ENCODE measurements at places on chromosomes 1 and 21.
A peak's percentile ranks its signal among the peaks of the same experiment; 100 is the strongest.

DNA sequence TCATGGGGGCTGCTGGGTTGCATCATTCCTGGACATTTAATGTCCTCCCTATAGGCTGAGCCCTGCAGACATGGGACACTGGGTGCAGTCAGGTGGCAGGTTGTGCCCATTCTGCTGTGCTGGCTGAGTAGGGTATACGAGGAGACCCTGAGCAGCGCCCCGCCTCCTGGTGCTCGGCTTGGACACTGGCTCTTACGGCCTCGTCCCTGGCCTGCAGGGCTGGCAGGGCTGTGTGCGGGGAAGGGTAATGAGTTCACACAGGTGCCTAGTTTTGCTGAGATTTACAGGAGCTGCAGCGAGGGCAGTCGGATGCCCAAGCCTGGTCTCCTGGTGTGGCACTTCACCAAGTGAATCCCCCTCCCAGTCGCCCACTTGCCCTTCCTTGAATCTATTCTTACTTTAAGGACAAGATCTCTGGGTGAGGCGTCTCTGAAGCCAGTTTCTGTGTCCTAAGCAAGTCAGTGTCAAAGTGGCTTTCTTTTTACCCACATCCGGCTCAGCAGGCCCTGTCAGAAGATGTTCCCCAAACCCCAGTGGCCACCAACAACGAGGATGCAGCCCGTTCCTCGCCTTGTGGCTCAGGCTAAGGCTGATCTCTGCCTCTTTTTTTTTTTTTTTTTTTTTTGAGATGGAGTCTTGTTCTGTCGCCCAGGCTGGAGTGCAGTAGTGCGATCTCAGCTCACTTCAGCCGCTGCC, 73.2 kb downstream of the MAN1C1 start:
- no peak for DNase-seq

DNA sequence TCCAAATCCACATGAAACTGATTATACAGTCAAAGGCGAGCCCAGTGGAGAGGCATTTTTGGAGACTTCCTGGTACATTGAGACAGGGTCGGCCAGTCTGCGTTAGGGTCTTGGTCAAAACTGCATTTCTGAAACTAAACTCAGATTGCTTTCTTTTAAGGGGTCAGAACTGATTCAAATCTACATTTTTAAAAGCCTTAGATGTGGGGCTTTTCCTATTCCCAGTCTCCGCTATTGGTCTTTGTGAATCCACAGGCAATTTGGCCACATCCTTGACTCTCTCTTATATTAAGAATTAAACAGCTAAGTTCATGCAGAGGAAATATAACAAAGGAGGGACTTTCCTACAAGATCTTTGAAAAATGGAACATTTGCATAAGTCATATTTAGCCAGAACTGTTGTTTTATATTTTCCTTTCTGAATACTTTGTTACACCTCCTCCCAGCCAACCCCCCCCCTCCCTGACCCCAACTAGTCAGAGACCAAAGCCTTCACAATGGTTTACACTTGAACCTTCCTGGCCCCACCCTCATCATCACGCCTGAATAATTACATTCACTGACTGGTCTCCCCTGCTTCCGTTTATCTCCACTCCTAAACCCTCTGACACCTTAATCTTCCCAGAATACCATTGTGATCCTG, 30.9 kb downstream of the SELL start:
- no peak for DNase-seq

- DNase-seq = no peak
These were observed 12.2 kb upstream of the RGS16 start for GRCh38 chr1:182616130-182617013.

DNA sequence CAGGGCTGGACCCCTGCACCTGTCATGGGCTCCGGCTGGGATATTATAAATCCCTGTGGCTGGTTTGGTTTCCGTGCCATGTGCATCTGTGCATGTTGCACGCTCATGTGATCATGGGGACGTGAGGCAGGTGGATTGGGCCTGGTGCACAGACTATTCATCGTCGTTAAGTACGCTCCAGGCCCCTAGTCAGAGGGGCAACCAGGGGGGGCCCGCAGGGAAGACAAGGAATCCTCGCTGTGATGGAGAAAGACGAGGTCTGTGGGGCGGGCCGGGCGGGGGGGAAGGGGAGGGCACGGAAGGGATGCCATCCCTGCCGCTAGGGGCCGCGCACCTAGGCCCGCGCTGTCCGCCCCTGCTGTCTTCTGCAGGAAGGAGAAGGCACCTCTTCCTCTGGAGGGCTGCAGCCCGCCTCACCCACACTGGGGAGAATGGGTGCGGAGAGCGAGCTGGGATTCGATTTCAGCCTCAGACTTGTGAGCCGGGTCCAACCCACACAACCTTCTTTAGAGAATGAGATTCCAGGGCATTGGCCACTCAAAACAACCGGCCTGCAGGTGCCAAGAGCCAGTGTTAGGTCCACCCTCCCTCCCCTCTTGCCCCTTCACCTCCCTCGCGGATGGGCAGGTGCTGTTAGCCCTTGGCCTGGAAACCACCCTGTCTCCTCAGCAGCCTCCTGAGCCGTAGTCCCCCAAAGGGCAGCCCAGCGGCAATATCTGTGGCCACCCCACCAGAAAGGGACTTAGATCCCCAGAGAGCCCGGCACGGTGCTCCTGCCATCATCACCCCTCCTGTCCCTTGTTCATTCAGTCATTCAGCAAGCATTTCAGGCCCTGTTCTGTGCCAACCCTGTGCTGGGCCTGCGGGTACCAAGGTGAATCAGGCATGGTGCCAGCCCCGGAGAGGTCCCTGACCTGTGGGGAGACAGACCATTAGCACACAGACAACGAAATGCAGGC, 950 bp upstream of the LRP8 start:
- no peak for DNase-seq

DNA sequence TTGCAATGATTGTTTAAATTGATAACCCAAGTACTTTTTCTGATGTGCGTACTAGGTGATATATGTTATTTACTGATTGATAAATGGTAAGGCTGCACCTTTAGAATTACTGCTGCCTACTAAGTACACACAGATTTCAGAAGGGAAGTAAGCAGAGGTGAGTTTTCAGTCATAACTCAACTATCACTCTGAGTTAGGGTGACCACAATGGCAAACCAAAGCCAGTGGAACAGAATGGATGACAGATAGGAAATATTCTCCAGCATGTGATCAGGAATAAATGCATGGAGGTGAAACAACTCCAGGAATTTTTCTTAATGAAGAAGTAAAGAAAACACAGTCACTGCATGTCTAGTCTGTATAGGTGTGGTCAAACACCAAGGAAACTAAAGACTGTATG, 7.5 kb upstream of the KCNJ15 start:
- no peak for DNase-seq

DNA sequence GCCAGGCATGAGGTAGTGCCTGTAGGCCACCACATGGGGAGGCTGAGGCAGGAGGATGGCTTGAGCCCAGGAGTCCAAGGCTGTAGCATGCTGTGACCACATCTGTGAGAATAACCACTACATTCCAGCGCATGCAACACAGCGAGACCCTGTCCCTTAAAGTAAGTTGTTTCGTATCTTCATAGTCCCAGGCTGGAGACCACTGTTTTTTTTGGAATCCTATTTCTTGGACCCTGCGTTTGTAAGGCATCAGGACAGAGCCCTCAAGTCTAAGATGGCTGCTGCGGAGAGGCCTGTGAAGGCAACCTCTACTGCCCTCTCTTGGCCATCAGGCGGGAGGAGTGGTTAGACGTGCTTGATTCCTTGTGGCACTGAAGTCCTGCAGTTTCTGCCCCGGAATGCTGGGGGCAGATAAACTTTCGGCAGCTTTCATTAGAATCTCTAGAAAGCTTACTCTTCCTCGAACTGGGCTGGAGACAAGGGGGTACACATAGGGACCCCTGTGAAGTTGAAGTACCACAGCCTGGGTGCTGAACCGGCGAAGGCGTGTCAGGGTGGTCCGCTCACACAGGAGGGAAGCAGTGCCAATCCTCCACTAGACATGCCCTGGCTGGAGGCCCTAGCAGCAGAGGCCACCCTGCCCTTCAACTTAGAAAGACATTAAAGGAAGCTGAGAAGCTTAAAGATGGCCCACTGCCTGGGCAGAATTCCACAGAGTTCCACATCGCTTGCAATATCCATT, 36.6 kb downstream of the RABIF start:
- DNase-seq = peak; percentile 29

DNA sequence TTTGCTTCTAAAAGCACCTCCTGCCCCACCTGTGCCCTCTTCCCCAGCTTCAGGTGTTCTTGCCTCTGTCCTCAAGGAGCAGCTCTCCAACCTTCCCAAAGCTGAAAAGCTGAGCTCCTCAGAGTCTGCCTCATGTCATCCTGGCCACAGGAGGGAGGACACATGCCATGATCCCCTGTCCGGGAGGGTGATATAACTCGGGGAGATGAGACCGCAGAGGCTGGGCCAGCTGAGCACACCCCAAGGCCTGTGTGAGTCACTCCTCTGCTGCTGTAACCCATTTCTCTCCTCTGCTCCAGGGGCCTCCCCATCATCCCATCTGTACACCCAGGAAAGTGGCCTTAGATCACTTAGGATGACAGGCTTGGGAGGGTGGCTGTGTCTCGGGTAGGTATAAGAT, 49.8 kb downstream of the EPHB2 start:
- DNase-seq = no peak

DNA sequence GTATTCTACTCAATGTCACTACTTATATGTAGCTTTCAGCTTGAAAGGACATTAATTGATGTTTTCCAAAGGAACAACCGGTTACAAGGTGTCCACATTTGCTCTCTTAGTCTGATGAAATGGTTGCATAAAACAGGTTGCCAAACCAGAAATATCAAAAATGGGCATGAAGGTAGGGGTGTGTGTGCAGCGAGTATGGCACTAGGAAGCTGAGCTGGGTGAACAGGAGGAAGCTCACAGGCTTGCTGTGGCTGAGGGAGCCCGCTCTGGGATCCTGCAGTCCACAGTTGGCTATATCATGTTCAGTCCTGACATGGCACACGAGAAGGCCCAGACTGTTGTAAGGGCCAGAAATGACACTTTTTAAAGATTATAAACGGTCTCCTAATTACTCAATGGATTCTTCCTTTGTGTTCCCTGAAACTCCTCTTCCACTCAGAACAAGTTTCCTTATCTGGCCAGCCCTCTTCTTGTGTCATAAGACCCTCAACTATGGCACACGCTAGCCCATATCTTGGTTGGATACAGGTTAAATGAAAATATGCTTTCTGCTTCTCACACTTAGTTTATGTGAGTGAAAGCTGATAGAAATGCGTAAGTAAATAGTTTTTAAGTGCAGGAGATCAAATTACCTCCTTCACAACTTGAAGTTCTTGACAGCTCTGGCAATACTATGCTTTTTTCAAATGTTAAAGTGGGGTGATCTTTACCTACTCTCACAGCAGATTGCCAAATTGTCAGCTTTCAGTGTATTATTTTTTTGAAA, 201.5 kb downstream of the LMO4 start:
- DNase-seq = no peak

GRCh38 chr1:186304982-186305949, 69.8 kb downstream of the TPR start:
- DNase-seq = no peak

- DNase-seq = no peak
These were observed 1.2 kb downstream of the GLIS1 start for GRCh38 chr1:53737648-53738204.

GRCh38 chr1:169044296-169044695, 62.2 kb upstream of the ATP1B1 start:
- no peak for DNase-seq

- no peak for DNase-seq
These were observed 9.2 kb upstream of the NGF start for GRCh38 chr1:115347282-115347681.

- DNase-seq = no peak
These were observed 33.3 kb upstream of the KCNE1 start for GRCh38 chr21:34545079-34545884.

GRCh38 chr1:39981945-39982344, 27.0 kb downstream of the MFSD2A start:
- DNase-seq = peak; percentile 65

DNA sequence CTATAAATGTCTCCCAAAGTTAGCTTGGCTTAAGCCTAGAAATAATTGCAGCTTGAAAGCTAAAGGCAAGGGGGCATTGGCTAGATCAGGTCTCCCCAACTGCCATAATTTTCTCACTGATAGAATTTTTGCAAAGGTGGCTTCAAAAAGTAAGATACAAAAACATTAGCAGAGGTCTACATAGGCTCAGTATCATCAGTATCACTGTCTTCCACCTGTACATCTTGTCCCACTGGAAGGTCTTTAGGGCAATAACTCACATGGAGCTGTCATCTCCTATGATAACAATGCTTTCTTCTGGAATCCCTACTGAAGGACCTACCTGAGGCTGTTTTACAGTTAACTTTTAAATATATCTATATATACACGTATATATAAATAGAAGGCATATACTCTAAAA, 14.9 kb downstream of the OSBPL9 start:
- DNase-seq = no peak

- no peak for DNase-seq
These were observed 734.3 kb downstream of the ADGRL2 start for GRCh38 chr1:82534996-82535395.

DNA sequence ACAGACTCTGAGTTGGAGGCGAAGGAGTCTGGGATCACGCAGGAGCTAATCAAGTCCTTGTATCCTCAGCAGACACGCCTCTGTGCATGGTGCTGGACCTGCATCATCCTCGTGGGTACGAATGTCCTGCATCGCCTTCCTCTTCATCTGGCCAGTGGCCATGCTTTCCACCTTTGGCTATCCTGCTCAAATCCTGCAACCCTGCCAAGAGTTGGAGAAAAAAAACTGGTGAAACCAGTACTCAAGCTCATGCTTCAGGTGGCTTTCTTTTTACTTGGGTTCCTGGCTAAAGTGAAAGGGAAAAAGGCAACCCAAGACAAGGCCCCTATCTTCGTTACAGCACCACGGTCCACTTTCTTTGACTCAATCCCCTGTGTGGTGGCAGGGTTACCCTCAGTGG, 8.9 kb downstream of the SETSIP start:
- no peak for DNase-seq

DNA sequence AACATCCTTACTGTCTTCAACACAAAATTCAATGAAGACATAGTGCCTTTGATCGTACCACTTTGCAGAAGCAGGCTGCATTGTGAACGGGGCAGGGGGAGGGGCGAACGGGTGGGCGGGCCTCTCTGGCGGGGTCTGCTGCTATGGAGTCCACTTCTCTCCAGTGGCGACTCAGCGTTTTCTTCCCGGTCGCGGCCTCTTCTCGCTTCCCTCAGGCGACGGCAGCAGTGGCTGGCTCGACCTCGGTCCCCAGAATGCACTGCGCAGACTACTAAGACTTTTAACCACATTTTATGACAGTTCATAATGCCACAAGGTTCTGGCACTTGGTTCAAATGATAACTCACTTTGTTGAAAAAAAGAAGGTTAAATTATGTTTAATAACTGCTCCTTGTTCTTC, 21.2 kb downstream of the GBP2 start:
- no peak for DNase-seq

- no peak for DNase-seq
These were observed 5.5 kb downstream of the RCAN1 start for GRCh38 chr21:34609244-34609932.

GRCh38 chr21:18218331-18218730, 26.3 kb upstream of the CHODL start:
- DNase-seq = no peak

GRCh38 chr1:88979054-88979748, 13.2 kb downstream of the KYAT3 start:
- no peak for DNase-seq
